NCI-H1105 treated with DMSO at 0.1 percent for 48 hours (cell line): ENCODE measurements at places on chromosomes 16 and 17.
A peak's percentile ranks its signal among the peaks of the same experiment; 100 is the strongest.

DNA sequence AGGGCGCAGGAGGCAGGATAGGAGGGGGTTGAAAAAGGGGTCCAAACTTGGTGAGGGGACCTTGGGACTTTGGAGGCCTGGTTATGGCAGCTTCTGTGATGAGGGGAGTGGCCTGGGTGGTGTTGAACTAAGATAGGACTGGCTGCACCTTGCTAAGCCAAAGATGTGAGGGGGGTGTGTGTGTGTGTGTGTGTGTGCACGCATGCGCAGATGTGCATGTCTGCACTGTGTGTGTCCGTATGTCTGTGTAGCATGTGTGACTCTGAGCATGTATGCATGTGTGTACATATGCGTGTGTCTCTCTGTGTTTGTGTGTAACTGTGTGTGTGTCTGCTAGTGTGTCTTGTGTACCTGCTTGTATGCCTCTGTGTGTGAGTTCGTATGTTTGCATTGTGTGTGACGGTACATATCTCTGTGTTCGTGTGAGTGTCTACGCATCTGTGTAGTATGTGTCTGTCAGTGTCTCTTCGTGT lies 4.1 kb downstream of the SLC16A5 start:
- DNase-seq = no peak

DNA sequence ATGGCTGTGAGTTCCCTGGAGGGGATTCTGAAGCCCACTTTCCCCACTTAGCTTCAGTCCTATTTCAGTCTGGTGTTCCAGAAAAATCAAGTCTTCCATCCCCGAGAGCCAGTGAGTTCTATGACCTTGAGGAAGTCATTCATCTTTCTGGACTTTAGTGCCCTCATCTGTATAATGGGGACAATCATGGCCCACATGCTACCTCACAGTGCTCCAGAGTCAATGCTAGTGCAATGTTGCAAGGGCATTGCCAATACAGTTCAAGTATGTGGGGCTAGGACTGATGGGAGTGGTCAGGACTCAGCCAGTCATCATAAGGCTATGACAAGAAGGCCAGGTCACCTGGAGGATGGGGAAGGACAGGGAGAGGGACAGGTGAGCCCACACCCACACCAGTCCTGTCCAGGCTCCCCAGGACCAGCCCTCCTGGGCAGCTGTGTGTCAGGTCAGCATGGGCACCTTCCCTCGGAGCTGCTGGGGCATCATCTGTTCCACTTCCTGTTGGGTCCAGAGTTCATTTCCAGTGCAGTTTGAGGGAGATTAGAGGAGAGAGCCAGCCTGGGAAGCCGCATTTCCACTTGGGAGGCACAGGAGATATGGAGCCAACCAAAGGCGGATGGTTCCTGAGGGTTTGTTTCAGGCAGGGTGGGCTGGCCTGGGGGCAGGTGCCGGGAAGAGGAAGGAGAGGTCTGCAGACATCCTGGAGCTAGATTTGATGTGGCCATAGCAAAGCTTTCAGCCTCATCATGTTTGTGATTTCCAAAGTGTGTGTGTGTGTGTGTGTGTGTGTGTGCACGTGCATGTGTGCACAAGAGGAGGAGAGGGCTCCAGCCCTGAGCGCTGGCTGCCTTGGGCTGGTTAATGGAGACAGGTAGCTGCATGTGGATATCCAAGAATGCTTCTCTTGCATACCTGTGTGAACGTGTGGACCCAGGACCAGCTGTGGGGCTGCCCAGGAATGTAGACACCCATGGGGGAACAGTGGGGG lies 3.9 kb upstream of the WNT9B start:
- no peak for DNase-seq

- peak; percentile 19 for DNase-seq
Measured at GRCh38 chr16:69131167-69131838, 1.1 kb downstream of the CHTF8 start.

DNA sequence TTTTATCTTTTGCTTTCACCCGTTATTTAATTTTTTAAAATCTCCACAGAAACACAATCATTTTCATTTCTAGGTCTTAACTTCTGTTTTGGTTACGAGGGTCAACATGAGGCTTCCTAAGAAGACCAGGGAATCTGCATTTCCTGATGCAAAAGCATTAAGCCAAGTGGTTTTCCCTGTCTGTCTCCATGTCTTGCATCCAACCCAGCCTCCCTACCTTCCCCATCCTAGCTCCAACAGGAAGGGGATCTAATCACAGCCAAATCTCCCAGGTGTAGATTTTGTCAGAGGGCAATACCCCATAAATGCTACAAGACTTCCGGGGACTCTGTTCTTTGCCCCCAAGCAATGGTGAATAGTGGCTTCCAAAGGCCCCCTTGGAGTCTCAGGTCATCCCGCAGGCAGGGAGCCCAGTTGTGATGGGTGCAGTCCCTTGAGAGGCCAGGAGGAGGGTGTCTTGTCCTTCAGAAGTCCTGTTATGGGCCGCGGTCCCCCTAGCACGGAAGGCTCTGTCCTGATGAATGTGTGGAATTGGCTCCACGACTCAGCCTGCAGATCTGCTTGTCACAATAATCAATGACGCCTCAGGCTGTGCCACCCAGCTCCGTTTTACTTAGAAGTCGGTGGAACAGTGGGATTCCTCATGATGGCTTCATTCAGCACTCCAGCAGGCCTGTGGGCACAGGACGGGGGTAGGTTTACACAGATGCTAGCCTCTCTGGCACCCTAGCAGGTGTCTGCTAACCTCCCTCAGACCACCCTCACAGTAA lies 141.1 kb downstream of the RGS9 start:
- DNase-seq = no peak

- DNase-seq = peak; percentile 92
Measured at GRCh38 chr16:79286646-79287423, 313.7 kb downstream of the MAF start.

DNA sequence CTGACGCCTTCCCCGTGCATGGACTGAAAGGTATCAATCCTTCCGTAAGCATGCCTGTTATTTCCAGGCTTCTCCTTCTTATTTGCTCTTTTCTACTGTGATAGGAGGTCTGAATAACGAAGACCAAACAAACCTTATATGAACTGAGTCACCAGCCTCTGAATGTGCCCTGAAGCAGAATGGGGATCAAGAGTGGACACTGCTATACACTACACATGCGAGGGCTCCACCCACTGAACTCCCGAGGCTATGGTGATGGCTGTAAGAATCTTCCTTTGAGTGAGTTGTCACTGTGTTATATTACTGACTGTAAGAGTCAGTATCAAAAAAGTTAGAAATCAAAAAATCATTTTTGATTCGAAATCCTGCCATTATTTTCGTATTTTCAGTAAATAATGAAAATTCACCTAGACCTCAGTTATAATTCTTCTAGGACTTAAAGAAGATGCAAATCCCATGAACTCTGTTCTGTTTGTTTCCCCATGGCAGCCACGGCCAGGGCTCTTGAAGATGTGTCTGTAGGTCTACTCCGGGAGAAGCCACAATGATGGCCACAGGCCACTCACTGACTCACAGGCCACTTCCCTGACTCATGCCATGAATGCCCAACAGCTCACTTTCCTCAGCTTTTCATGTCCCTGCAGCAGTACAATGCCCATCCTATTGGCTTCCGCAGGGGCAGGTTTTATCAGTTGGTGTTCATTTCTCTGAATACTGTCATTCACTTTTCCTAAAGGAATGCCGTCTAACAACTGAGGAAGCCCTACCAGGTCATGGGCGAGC lies 54.7 kb downstream of the ZZEF1 start:
- DNase-seq = no peak

DNA sequence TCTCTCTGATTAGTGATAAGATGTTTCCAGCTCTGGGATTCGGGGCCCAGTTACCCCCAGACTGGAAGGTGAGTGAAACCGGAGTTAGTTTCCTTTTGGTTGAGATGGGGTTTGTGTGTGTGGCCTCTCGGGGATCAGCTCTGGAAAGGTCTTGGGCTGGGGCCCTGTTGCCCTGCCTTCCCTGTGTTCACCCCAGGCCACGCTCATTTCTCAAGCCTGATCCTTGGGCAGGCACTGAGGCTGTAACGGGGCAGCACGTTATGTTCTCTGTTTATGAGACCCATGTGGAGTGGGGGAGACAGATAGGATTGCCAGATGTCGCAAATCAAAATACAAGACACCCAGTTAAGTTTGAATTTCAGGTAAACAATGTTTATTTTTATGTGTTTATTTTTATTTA lies 35.5 kb downstream of the CPNE2 start:
- DNase-seq = no peak

DNA sequence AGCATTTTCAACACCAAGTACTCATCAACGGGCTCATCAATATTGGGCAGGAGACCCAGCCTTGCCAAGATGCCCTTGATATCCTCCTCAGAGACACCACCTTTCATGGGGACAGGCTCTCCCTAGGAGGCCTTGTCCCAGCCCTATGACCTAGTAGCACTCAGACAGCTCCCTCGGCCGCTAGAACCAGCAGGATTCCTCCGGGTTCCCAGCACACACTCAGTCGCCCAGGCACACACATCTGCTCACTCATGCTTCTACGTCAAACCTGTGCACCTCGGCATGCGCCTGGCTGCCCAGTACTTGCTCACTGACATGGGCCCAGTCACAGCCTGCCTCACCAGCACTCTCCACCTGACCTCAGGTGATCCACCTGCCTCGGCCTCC lies 17.0 kb downstream of the SRCIN1 start:
- no peak for DNase-seq

GRCh38 chr17:50055426-50056216 lies at the start of gene ITGA3:
TSS of gene ITGA3 (plus strand) at chr17:50056110. CDS start at chr17:50056440, 330 bp downstream.
- peak; percentile 81 for DNase-seq
